SJCRH30 (cell line): ENCODE measurements at places on chromosomes 1 and 21.

DNA sequence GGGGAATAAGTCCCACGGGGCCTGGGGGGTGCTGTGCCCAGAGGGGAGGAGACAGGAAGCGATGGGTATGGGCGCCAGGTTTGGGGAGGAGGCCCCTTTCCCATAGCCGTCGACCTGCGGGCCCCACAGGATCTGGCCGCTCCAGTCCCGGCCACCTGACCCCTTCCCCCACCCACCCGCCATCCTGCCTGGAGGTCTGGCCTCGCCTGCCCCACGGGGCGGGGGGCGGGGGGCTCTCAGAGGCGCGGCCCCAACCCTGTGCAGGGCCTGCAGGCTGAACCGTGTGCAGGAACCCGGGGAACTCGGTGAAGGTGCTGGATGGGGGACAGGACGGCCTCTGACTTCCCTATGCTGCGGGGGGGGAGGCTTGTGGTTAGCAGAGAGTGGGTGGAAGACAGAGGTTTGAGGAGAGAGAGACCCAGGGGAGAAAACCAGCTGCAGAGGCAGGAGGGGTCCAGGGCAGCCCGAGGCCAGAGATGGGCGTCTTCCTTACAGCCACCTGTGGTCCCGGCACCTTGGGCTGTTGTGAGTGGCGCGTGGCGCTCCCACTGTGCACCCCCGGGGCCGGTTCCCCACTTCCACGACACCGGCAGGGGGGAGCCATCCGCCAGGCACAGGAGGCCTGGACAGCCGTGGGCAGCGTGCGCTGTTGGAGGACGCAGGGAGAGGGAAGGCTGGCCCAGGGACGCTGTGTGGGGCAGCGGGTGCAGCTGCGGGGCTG, 2.5 kb upstream of the TNFRSF18 start:
- DNase-seq, result peak; percentile 91

DNA sequence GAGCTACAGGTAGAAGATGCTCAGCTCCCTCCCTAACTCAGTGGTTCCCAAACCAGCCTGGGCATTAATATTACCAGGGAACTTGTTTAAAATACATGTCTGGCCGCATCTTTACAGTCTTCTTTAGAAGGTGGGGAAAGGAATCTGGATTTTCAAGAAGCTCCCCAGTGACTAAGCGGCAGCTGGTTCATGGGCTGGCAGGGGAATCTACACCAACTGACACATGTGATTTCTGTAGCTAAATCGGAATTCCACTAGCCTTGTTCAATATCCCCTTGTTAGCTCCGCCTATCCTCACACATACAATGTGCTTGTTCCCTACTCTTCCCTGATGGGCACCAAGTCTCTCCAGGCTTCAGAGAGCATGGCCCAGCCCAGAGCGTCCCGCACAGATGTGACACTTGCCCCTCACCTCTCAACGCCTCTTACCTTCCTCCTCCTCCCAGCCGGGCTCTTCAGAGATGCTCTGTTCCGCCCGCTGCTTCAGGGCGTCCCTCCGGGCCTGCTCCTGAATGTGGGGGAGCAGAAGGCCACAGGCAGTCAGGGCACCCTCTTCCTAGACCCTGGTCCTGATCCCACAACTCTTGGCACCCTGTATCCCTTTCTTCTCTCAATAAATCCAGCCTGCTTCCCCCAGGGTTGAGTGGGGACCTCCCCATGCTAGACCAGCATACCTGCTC, 15.3 kb downstream of the TSSK3 start:
- DNase-seq, result no peak

DNA sequence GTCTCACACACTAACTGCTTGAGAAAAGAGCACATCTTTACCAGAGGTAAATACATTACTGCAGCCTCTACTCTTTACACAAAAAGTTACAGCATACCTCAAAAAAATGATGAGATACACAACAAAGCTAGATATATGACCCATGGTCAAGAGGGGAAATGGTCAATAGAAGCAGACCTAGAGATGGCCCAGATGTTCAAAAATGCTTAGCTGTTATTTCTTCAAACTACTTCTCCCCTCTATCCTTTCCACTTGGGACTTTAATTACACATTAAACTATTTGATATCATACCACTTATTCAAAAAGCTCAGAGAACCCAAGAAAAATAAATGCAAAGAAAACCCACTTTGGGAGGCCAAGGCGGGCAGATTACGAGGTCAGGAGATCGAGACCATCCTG, 12.8 kb downstream of the BRWD1 start:
- no peak for DNase-seq

DNA sequence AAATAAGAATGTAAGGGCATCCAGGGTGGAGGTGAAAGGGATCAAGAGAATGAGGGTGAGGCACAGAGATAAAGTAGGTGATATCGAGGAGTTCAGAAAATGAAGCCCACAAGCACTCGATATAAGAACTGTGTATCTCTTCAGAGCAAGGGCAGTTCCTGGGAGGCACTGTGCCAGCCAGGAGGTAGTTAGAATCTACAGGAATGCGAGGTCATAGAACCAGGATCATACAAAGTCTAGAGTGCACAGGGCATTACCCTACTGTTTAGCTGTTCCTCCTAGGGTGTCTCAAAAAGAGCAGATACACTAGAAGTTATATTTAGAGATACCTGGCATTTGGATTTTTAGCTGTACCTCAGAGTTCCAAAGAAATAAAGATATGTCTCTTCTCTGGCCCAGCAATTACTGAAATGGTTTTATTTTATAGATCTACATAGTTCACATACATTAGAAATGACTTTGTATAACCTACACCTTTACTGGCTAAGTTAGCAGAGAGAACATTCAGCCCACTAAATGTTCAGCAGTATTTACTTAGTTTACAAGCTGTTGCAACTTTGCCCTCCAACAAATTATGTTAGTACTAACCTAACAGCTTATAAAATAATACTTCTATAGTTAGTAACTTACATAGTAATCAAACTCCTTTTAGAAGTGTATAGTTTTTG, 1.6 kb downstream of the OVAAL start:
- no peak for DNase-seq

GRCh38 chr21:28099001-28099705, 893.5 kb downstream of the LTN1 start:
- DNase-seq, result peak; percentile 90

DNA sequence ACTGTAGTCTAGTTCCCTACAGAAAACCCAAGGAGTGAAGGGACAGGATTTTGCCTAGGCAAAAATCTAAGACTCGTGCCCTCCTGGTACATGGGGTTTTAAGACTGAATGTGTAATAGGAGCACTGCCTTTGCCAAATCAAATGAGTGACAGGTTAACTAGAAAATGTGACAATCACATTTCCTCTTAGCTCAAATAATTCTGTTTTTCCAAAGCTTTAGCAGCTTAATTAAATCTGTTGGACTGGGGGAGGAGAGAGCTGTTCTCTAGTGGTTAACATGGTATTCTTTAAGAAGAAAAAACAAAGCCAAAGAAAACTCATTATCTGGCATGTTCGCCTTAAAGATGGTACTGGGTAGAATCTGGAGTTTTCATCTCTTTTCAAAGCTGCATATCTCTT, 12.6 kb downstream of the FNDC5 start:
- no peak for DNase-seq

- no peak for DNase-seq
Observed at GRCh38 chr1:87435484-87435883, 106.8 kb downstream of the LMO4 start.

- no peak for DNase-seq
Observed at GRCh38 chr1:246343937-246344336, 163.1 kb downstream of the SMYD3 start.

DNA sequence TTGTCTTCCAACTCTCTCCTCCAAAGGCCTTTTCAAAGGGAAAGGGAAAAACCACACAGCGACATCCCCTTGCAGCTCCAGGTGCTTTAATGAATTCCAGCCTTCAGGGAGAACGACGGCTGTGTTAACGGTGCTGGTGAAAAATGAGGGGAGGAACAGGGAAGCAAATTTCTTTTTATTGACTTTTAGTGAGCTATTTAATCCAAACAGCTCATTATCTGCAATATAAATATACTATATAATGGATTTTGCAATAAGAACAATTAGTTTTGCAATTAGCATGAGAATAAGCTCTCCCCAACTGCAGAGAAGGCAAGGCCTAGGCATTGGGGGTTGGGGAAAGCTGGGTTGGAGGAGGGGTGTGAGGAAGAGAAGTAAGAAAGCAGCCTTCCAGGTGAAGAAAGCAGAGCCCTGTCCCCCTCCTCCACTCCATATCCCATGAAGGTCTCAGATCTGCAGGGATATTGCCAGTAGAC, 159.0 kb upstream of the ZC3H12A start:
- no peak for DNase-seq

DNA sequence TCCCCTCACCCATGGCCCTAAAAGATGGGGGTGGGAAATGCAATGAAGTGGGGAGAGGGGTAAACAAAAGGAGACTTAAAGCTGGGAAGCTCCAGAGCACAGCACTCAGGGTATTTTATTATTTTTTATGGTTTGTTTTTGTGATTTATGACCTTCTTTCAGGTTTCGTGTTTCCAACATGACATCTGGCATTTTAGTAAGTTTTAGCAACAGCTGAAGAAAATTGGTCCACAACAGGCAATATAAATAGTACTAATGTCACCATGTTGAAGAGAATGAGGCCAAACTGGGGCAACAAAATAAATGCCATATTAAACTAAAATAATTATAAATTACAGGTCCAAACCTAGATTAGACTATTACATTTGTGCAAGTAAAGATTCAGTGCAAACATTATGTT, 56.3 kb downstream of the TBX15 start:
- no peak for DNase-seq

DNA sequence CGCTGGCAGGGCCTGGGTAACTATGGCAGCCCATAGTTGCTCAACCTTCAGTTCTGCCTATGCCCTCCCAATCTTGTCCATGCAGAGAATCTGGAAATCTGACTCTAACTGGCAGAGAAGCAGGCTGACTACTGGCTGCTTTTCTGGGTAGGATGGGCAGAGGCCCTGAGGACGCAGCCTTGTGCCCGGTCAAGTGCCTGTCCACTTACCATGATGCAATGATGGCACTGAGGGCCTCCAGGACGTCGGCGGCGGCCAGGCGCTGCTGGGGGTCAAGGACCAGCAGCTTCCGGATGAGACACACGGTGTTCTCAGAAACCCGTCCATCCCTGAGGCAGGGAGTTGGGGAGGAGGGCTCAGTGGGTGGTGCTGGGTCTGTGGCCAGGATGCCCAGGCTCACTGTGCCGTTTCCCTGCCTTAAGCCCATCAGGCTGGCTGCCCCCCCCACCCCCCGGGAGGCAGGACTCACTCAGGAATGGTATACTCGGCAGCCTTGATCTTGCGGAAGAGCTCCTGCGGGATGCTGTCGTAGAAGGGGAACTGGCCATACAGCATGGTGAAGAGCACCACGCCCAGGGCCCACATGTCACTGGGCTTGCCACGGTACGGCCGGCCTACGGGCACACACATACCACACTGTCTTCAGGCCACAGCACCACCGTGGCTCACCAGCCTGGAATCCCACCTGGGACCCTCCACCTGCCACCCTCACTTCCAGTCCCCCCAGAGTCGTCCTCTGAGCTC, 20.4 kb upstream of the EVA1B start:
- no peak for DNase-seq

- DNase-seq, result no peak
Observed at GRCh38 chr1:178263341-178263740, 169.4 kb downstream of the RASAL2 start.

- no peak for DNase-seq
Observed at GRCh38 chr1:226579781-226580323, 31.3 kb downstream of the STUM start.

DNA sequence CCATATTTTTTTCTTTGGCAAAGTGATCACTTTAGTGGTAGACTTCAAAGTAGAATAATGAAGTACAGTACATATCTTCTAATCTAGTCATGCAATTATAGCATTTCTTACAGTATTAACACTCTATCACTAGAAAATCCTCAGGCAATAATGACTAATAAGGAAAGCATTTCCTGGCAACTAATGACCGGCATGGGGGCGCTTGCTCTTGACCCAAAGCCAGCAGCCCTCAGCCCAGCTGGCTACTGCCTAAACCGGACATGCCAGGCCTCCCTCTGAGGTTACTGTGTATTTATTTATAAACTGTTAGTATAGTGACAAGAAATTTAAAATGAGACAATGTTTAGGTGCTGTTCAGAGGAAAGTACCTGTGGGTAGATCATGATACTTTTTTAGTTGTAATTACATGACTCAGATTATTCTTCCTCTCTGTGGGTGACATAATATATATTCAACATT, 633.8 kb downstream of the PTPRC start:
- peak; percentile 43 for DNase-seq

GRCh38 chr1:39642796-39643195, 3.4 kb upstream of the HEYL start:
- DNase-seq, result peak; percentile 51

DNA sequence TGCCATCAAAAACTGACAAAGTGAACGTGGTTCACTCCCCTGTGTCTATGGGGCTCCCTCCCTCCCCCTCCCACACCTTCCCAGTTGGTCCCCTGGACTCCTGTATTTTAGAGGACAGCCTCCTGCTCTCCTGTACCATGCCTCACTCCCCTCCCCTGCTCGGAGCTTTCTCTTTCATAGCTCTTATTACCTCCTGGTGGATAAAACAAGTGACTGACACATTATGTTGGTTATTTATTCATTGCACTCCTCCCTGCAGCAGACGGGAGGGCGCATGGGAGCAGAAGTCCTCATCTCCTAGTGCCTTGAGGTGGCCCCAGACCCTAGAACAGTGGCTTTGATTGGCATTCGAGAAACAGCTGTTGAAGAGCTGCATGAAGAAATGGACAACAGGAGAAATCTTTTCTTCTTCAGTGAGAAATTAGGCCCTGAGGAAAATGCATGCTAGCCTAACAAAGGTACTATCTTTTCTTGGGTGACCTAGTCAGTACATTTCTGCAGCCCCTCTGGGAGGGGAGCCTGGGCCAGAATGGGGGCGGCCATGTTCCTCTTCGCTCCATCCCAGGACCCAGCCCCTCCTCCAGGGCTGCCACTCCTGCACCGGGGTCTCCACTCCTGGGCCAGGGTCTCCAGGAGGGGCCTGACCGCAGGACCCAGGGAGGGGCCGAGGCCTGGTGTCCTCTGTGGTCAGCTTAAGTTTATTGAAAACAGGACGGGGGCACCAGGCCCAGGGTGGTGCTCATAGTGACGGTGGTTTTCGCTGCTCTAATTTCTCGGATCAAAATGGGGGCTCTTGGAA, 1.2 kb upstream of the TFF1 start:
- no peak for DNase-seq

- no peak for DNase-seq
Observed at GRCh38 chr1:55708781-55709180, 493.6 kb upstream of the USP24 start.

DNA sequence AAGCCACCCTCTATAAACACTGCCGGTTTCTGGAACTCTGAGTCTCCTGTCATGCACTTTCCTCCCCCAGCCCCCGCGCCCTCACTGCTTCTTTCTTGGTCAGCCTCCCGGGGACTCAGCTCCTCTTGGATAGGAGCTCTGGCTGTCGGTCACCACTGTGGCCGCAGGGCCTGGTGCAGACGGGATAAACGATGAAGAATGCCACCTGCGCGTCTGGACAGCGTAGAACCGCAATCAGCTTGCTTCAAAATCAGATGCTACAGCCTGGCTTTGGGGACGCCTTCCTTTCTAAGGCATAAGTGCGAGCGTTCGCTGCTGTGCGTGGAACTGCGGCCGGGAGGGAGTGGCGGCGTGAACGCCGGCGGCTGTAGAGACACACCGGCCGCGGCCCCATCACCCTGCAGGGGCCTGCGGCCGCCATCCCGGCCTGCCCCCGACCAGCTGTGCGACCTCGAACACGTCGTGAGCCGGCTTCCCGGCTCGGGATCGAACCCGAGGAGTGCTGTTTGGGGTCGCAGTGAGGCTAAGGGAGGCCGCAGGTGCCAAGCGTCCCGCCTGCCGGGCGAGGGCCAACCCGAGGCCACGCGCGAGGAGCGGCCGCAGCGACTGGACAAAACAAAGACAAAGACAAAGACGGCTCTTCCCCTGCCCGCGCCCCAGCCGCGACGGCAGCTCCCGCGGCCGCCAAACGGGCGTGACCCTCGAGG, 688 bp downstream of the PTTG1IP start:
- no peak for DNase-seq

- no peak for DNase-seq
Observed at GRCh38 chr1:192858456-192858855, 49.6 kb downstream of the RGS2 start.
